ENCODE measurements at places on chromosomes 16 and 17.

GRCh38 chr17:79281803-79282202, 207.2 kb downstream of the ENGASE start:
- DNase-seq, result no peak

DNA sequence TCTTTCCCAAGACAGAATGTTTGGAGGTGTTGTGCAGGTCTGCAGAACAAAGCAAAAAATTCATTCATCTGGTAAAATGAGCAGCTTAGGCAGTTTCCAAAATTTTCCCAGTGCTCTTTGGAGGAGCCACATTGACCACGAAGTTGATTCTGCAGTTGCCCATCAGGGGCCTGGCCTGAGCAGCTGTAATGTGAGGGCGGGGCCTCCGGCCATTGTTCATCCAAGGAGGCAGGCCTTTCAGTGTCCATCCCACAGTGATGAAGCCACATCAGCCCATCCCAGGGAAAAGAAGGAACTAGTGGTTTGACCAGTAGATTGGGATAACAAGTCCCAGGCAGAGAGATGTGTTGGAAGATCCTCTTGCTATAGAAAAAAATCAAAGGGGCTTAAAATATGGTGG, 10.1 kb downstream of the UBFD1 start:
- DNase-seq, result no peak

GRCh38 chr17:49515196-49515770, 20.2 kb downstream of the NGFR start:
- no peak for DNase-seq

- DNase-seq, result no peak
These were observed 60.6 kb downstream of the IRX6 start for GRCh38 chr16:55384288-55385247.

DNA sequence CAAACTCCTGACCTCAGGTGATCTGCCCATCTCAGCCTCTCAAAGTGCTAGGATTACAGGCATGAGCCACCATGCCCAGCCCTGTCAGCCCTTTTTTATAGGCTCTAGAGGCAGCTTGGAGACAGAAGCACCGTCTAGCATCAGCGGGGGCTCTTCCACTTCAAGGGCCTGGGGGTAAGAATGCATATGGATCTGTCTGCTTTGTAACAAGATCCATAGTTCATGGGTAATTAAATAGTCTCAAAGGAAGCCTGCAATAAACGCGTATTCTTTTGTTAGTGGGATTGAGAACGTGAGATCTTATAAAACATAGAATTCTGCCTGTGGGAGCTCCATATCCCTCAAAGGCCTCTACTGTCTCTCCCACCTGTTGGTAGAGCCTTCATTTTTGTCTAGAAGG, 142.1 kb downstream of the SHISA6 start:
- no peak for DNase-seq
